SK-N-SH treated with all-trans-retinoic acid at 6 μM for 48 hours (cell line): ENCODE measurements at places on chromosomes 7 and 10.

DNA sequence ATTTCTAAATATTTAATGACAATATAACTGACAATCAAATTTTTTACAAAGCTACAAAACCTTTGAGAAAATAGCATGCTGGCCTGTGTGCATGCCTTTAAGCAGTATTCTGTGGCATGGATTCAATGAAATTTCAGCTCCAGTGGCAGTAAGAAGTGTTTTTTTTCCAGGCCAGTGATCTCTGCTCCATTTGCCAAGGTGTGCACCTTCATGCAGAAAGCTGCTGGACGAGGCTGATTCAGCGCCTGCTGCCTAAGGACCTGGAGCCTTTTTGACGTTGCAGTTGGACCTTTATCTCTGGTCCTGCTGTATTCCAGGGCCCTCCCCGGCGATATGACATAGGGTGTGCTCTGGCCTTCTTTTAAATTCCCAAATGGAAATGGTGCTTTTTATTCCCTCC lies 26.6 kb downstream of the VWC2 start:
- ATAC-seq = no peak

GRCh38 chr10:94198324-94198723 lies 164.4 kb downstream of the NOC3L start:
- no peak for ATAC-seq

GRCh38 chr7:77188731-77189437 lies 10.7 kb downstream of the FGL2 start:
- ATAC-seq = no peak

GRCh38 chr7:86969865-86970264 lies 89.6 kb downstream of the ELAPOR2 start:
- ATAC-seq = no peak

GRCh38 chr7:36198854-36199266 lies 45.8 kb downstream of the EEPD1 start:
- ATAC-seq = no peak

- ATAC-seq = no peak
These were observed 155.0 kb downstream of the RTKN2 start for GRCh38 chr10:62113680-62114079.

GRCh38 chr7:116988363-116988989 lies 35.2 kb downstream of the ST7 start:
- peak; percentile 32; the same call in 2 of the 3 replicates for ATAC-seq

DNA sequence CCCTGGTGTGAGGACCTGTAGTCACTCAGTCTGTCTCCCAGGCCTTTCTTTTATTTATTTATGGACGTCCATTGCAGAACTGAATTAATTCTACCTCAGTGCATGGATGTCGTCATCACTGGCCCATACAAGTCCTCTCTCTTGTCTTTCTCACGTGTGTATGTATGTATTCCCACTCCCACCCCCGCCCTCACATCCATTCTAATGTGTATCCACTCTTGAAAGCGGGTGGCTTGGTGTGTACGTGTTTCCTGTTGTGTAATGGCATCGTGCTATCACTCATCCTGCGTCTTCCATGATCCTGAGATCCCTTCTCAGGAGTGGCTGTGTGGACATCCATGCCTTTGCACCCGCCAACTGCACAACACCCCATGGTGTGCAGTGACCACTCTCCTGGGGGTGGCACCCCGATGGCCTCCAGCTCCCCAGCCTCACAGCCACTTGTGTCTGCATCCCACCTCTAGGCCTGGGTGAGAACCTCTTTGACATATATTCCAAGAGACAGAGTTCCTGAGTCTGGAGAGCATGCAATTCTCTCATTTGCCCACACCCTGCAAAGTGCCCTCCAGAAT lies 3.0 kb upstream of the AOC1 start:
- ATAC-seq = no peak

DNA sequence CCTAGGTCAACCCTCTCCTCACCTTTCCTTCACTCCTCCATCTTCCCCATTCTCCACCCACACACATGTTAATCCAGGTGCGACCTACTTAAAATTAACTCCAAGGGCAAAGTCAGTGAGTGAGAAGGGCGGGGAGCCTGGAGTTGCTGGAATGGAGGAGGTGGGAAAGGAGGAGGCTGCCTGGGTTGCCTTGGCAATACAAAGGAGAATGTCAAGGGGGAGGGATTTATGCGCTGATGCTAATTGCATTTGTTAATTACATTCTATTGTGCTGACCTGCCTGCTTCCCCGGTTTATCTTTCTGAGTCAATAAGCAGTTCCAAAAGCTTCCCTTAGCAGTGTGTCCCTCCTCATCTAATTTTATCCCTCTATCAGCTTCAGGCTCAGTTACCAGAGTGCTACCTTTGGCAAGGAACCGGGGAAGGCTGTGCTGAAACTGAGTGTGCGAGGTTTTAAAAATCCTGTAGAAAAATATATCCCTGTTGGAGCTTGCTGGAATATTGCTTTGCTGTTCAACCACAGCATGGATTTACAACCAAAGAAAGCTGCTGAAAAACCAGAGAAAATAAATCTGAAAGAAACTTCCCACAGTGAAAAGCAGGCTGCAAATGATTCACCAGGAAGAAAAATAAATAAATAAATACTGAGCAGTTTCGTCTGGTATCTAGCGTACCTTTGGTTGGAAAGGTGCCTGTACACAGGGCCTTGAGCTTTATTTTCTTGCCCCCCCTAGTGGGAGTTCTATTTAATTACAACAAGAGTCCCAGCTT lies 113.2 kb upstream of the DGKB start:
- peak; percentile 99 for ATAC-seq

GRCh38 chr10:102413053-102413705 lies 5.4 kb downstream of the PSD start:
- no peak for ATAC-seq

- ATAC-seq = peak; percentile 86
These were observed 111.0 kb upstream of the ANLN start for GRCh38 chr7:36278620-36279172.

DNA sequence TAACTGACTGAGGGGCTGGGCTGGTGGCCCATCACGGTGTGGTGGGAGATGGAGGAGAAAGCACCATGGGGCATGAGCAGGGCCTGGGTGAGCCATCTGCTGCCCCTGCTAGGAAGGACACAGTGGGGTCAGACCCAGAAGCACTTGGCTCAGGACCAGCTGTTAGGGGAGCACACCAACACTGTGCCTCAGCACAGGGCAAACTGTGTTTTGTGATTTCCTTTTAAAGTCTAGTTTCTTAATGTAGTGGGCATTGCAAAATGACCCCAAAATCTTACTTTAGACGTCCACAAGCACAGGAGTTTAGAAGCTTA lies 41.2 kb downstream of the NCAPG2 start:
- no peak; the same call in 2 of the 3 replicates for ATAC-seq

GRCh38 chr10:30553626-30554439 lies 75.7 kb downstream of the LYZL2 start:
- no peak for ATAC-seq

- ATAC-seq = peak; percentile 14; the same call in 2 of the 3 replicates
These were observed 557 bp downstream of the HOXA11 start for GRCh38 chr7:27184337-27185012.

DNA sequence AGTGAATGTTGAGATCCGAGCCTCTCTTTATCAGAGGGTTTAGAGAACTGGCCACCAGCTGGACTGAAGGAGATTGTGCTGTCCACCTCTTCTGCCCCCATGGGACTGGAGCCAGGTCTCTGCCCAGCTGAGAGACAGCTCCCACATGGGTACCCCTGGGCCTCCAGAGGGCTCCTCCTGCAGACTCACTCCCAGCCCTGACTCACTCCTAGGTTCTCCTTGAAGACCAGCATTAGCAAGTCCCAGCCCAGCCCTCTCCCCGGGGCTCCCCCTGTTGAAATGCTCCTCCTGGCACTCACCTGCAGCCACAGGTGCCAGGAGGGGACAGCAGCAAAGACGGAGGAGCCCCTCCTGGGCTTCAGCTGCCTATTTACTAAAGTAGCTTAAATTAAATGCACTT lies 126.9 kb downstream of the CXCL12 start:
- ATAC-seq = no peak
